ENCODE measurements at places on chromosomes 7 and 10. TPM values are rescaled to one million over a fixed set of nuclear protein-coding genes. Genes with fewer than 3 reads are reported as not detected.
A peak's percentile ranks its signal among the peaks of the same experiment; 100 is the strongest.

- DNase-seq = peak; percentile 93
Observed at GRCh38 chr7:36278620-36279172, 111.0 kb upstream of the ANLN start.

- peak; percentile 33 for DNase-seq
Observed at GRCh38 chr10:101631821-101632475, 43.8 kb downstream of the DPCD start.

DNA sequence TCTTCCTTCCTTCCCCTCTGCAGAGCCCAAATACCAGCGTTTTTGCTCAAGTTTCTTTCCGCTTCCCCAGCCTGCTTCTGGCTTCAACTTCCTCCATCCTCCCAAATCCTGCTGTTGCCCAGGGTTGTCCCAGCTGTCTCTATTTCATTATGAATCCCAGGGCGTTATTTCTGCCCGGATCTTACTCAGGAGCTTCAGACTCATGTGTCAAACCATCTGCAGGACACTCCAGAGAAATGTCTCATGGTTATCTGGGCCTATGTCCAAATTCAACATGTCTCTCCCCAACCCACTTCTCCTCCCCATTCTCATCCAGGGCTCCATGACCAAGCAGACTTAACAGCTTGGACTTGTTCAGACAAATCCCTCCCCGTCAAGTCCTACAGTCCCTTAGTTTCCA is 15.6 kb downstream of the ARHGAP22 start:
- DNase-seq = no peak

GRCh38 chr7:117190746-117191435 is 132.0 kb downstream of the WNT2 start:
- no peak for DNase-seq

DNA sequence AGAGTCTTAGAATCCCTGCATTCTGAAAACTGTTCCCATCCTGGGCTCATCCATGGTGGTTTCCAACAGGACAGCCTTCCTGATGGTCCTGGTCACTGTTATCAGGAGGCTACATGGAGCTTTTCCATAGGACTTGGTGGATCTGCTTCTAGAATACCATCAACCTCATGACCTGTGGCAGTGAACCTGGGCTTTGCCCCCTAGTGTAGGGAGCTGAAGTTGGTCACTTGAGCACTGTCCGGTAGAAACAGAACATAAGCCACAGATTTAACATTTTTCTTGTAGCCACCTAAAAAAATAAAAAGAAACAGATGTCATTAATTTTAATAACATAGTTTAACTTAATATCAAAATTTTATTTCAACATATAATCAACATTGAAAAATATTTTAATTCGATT is 165.8 kb downstream of the TMEM178B start:
- no peak for DNase-seq

DNA sequence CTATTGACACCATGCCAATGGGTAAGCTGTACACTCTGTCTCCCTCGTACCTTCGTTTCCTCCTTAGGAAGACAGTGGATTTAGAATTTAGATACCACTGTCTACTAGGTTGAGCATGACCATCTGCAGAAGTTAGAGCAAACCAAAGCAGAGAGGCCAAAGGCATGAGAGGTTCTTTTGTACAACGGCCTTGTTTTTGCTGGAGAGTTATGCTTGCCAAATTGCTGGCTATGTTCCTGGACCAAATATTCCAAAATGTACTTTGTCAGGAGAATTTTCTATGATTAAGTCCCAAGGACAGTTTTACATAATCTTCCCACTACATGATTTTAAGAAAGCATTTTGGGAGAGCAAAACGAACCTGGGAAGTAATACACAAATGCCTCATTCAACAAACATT is 47.9 kb upstream of the PLCE1 start:
- no peak for DNase-seq

GRCh38 chr7:128812514-128813168 is 17.6 kb upstream of the FLNC start:
- no peak for DNase-seq

- no peak for DNase-seq
Observed at GRCh38 chr10:119933179-119933578, 40.6 kb downstream of the SEC23IP start.

DNA sequence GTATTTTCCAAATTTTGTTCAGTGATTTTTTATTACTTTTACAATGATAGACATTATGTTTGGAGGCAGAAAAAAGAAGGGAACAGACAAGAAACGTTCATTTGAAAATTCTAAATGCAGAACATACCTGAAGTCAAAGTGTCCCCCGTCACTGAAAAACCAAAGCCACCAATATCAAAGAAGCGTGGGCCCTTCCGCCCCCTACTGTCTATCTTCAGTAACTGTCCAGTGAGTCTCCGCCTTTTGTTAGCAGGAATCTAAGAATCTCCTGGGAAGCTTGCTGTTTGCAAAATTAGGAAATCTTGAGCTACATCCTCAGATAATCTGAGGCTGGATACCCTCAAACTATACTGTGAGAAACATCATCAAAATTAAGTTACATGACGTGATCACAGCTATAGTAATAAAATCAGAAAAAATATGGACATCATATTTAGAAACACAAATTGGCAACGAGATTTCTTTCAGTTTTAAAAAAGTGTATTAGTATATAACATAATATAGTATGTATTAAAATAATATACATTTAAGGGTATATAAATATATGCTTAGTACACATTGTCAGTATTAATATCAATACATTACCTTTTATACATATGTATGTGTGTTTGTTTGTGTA is 169.3 kb upstream of the AKR1E2 start:
- peak; percentile 82 for DNase-seq

- no peak for DNase-seq
Observed at GRCh38 chr7:114472896-114473512, 58.4 kb downstream of the FOXP2 start.

- DNase-seq = peak; percentile 74
Observed at GRCh38 chr10:132632091-132632561, 94.5 kb downstream of the INPP5A start.

DNA sequence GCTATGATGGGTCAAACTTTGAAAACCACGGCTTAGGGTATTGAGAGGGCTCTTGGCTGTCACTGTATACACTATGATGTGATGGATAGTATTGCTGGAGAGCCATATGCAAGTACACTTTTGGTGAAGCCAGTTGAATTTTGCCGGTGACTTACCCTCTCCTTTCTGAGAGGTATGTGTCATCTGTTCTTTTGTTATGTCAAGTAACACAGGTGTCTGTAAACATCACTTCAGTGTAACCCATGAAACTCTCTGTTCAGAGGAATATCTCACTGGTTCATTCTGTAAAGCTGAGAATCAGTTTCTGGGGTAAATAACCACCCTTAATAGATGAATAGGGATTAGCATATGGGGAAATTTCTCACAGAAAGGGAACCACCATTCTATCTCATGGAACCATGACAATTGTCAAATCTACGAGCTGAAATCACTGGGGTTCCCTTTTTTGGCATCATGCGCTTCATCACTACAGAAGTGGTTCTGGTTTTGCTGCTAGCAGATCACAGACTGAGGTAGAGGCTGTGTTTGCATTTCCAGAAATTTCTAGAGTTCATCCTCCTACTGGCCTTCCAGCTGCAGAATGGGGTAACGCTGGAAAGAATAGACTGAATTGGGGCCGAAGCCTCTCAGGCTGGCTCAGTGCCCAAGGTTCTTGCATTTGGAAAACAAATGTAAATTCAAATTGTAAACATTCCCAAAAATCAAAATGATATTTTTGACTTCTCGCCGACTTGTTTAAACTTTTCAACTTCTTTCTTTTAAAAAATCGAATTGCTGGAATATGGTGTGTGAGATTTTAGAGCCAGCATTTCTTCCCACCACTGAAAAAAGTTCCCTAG is 83.3 kb upstream of the CREB5 start:
- no peak for DNase-seq

DNA sequence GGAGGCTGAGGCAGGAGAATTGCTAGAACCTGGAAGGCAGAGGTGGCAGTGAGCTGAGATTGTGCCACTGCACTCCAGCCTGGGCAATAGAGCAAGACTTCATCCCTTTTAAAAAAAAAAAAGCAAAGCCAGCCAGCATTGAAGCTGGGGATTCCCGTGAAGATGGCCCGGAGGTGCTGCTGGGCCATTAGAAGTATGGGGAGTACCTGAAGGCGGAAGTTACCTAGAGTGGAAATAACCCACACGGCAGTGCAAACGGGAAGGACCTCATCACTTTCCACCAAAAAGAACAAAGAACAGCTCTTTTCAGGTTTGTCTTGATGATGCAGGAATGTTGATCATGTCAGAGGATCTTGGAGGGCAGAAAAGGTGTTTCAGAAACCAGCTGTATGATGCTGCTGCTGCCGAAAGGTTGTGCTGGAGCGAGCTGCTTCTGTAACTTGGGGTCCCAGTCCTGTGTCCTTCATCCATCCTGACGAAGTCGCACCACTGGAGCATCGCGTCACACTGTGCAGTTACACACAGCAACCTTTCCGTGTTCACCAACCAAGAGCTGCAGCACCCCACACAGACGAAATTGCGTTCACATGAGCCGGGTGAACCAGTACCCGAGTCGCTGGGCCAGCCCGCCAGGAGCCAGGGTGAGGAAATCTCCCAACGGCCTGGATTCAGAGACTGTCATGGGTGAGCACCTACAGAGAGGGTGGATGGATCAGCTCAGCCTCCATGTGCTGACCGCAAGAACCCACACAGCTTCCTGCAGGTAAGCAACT is 8.2 kb downstream of the ZFAND2A start:
- no peak for DNase-seq

DNA sequence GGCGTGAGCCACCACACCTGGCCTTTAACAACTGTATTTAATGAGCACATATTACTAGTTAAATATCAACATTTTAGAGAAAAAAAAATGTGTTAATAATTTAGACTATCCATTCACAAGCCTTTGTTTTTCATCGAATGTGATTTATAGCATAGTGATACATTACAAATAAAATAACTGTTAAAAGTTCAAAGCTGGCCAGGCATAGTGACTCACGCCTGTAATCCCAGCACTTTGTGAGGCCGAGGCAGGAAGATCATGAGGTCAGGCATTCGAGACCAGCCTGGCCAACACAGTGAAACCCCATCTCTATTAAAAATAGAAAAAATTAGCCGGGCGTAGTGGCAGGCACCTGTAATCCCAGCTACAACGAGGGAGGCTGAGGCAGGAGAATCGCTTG is 72.7 kb downstream of the HACD1 start:
- no peak for DNase-seq

GRCh38 chr7:22013711-22014110 is 68.0 kb upstream of the CDCA7L start:
- DNase-seq = no peak

DNA sequence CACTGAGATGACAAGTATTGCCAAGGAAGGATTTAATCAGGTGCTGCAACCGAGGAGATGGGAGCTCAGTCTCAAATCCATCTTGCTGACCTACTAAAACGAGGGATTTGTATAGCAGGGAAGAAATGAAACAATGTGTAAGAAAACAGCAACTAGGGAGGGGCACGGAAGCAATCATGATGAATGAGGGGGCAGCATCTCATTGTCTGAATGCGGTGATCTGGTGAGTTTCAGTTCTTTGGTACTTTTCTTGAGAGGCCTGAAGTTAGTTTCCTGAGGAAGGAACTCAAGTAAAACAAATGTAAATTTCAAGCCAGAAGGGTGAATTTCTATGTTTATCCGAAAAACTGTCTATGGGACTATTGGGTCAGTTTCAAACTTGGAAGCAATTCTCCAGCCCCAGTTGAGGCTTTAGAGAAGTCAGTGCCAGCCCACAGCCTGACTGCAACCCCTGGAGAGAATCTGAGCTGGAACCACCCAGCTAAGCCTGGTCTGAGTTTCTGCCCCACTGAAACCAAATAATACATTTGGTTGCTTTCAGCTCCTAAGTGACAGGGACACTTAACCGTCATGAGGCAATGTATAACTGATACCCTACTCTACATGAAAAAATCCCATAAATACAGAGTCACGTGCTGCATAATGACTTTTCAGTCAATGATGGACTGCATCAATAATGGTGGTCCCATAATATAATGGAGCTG is 45.8 kb upstream of the TNS3 start:
- no peak for DNase-seq

DNA sequence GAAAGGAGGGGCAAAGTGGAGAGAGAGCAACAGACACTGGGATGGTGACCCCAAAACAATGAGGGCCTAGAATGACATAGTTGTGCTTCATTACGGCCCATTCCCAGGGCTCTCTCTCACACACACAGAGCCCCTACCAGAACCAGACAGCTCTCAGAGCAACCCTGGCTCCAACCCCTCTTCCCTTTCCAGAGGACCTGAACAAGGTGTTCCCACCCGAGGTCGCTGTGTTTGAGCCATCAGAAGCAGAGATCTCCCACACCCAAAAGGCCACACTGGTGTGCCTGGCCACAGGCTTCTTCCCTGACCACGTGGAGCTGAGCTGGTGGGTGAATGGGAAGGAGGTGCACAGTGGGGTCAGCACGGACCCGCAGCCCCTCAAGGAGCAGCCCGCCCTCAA is 20.7 kb downstream of the PRSS2 start:
- DNase-seq = no peak

DNA sequence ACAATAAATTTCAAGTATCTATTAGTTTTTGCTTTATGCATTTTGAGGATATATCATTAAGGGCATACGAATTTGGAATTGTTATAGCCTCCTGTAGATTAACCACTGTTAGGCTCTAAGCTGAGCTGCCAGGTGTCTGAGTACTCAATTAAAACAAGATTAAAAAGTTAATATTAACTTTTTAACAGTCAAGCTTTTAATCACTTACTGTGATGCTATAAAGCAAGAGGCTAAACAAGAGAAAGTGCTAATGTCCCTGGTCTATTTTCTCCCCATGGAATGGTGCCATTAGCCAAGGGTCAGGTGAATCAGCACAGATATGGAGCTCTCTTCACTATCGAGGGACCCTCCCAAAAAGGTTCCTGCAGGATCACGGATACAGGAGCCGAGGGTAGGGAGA is 9.7 kb downstream of the GSAP start:
- DNase-seq = no peak

DNA sequence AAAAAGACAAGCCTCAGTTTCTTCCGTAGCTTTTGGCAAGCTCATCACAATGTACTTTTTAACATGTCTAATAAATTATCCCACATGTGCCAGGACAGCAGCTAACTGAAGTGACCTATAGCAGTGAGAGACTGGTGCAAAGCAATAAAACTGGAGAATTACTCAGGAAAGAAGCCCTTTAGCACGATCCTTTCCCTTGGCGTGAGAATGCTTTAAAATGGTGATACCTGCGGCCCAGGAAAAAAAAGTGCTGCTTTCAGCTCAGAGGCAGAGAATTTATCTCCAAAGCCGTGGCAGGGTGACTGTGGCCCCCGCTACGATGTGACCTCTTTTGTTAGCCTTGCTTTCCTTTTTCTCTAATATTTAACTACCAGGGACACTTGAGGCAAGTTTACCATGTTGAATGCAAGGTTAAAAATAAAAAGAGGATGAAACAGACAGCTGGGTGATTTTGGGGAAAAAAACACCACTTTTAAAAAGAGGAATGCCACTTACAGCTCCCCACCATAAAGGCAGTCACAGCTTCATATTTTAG is 184.0 kb downstream of the FANK1 start:
- DNase-seq = no peak

GRCh38 chr10:13120786-13121499 is 21.0 kb downstream of the OPTN start:
- no peak for DNase-seq

The GPR15LG gene
- total RNA-seq = not detected

The SLC16A9 gene
- 0.55 TPM for total RNA-seq

The TSPAN33 gene
- total RNA-seq = 3.0 TPM

The OR6V1 gene
- total RNA-seq = not detected

The COL17A1 gene
- not detected for total RNA-seq

The GARIN1A gene
- total RNA-seq = 0.49 TPM

Measured in sigmoid colon (tissue), 7 donors.